H1 (cell line): ENCODE measurements at places on chromosomes 6 and 20.

DNA sequence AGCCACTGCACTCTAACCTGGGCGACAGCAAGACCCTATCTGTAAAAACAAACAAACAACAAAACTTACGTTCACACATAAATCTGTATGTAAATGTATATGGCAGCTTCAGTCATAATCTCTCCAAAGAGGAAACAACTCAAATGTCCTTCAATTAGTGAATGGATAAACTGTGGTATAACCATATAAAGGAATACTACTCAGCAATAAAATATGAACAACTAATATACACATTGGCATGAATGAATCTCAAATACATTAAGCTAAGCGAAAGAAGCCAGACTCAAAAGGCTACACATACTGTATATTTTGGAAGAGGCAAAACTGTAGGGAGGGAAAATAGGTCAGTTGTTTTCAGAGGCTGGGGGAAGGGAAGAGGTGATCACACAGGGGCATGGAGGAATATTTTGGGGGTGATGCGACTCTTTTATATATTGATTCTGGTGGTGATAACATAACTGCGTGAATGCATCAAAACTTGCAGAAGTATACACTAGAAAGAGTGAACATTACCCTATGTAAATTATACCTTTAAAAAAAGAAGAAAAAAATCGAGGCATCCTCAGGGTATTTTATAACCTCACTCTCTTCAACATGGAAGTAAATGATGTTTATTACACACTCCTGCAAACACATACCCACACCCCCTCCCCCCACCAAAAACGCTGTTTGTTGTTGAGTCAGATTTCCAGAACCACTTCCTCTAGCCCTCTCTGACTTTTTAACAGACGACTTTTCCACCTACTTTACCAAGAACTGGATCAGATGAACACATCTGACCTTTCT, 115.2 kb upstream of the RNF24 start:
- no peak for DNase-seq

GRCh38 chr20:48844996-48845395, 17.2 kb upstream of the PREX1 start:
- no peak for DNase-seq

- no peak for DNase-seq
Measured at GRCh38 chr6:139530561-139530960, 156.1 kb upstream of the CITED2 start.

- no peak for DNase-seq
Measured at GRCh38 chr6:31225735-31226134, 46.2 kb downstream of the HLA-C start.

DNA sequence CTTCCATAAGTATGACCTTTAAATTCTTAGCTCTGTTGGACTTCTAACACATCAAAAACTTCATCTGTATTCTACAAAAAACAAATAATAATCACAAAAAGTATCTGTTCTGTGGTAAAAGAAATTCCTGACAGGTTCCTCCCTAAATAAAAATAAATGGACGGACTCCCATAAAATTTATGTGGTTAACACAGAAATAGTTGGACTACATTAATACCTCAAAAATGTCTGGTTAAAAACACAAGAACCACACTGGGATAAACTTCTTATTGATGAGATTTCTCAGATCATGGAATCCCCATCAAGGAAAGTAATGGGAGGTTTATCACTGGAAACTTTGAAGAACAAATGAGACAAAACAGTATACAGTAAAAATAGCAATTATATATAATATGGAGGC, 172.4 kb downstream of the MOXD1 start:
- DNase-seq = no peak

GRCh38 chr6:135146162-135146934, 34.8 kb upstream of the MYB start:
- no peak for DNase-seq
